Endodermal cell (in vitro differentiated cells): ENCODE measurements at places on chromosomes 2 and 18.

DNA sequence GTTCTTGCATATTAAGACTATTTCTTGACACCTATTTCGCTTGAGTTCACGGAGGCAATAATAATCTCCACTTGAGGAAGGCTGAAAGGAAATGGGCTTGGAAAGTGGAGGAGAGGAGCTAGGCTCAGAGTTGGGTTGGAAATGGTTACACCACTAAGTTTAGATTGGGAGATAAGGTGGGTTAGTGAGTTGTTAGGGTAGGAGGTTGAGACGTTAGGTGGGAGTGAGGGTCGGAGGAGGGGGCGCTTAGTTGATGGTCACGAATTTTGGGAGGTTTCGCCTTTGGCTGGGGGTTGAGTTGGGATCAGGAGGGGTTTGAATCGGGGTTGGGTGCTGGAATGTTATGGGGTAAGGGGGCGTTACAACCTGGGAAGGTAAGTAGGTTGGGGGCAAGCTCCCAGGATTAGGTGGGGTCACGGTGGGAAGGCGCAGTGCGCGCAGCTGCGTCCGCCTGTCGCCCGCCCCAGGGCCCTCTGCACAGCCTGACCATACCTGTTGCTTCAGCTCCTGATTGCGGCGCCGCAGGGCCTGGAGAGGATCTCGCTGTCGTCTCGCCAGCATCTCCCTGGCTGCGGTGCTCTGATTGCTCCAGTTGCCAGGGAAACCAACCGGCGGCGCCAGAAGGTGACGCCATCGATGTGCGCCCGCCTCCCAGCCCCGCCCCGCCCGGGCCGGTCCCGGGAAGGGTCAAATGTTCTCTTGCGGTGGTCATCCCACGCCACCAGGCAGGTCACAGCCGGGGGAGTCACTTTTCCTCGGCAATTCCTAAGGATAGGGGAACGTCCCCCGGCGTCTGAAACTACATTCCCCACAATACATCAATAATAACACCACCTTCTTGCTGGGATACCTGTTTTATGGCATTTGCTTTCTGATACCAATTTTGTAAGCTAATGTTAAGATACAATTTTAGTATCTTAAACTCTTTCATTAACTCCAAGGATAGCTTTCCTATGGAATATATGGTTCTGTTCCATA lies at the start of gene NPHP1:
TSS of gene NPHP1 (minus strand) at position 606 of the 978 bp plus-strand sequence. CDS start at position 561, 45 bp downstream.
- peak; percentile 96 for DNase-seq

DNA sequence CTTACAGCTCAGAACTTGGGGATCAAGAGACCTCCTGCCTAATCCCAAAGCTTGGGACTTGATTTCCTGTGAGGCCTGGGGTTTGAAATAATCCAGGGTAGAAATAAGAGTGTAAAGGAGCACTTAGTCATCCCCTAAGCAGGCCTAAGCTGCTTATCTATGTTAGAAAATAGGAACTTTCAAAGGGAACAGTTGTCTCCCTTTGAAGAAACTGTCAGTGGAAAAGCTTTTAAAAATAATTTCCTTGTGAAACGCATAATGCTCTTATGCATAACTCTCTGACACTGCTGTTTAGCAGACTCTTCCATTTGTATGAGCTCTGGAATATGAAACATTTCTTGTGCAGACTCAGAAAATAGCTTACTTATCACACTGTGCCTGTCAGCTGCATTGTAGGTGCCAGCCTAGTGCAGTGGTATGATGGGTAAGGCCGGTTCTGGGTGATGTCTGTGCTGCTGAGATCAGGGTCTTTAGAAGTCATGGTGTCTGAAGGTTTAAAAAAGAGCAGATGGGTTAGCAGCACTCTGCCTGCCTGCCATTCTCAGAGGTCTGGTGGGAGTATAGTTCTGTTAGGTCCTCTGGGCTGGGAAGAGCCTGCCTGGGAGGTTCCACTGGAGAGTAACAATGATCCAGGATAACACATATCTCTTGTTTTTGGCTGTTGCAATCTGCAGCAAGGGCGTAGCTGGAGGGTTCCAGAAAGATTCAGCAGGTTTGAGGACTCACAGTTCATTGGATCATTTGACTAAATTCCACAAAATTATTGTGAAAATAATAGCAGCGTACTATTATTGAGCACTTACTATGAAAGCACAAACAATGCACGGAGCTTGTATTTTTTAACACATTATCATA lies 283.2 kb upstream of the MEX3C start:
- no peak for DNase-seq

DNA sequence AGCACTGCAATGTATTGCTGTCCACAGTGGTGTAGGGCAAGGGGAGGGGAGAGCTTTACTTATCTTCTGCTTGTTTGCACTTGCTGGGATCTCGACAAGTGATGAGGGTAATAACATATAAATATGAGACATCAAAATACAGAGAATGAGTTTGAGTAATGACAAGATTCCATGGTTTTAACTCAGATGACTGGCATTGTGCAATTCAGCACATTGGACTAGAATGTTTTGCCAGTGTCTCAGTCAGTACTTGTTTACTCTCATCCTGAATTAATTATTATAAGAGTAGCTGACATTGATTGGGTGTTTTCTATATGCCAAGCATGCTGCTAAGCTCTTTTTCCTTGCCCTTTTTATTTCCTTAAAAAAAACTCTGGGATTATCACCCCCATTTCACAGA lies 306.7 kb upstream of the MMADHC start:
- no peak for DNase-seq

GRCh38 chr2:156756516-156756915 lies 320.3 kb downstream of the GPD2 start:
- no peak for DNase-seq

DNA sequence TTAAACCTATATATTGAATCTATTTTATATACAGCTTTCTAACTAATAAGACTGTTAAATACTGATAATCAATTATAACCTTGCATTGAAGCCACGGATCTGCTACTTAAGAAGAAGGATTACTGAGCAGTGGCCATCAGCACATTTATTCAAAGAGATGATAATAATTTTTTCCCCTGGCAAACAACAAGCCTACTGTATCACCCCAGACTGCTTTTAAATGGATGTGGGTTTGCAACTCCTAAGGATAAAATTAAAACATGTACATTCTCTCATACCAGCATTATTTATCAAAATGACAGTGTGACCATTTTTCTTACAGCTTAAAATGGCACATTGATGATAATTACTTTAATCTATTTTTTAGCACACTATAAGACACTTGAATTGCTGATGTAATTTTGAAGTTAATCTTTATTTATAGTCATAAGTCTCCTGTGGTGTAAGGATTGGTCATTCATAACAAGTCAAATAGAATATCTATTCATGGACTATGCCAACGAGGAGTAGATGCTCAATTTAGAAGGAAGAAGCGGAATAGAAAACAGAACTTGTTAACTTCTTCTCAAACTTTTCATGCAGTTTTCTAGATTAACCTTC lies 517.7 kb downstream of the METTL4 start:
- no peak for DNase-seq

- no peak for DNase-seq
Observed at GRCh38 chr2:75241696-75242095, 42.4 kb upstream of the TACR1 start.

DNA sequence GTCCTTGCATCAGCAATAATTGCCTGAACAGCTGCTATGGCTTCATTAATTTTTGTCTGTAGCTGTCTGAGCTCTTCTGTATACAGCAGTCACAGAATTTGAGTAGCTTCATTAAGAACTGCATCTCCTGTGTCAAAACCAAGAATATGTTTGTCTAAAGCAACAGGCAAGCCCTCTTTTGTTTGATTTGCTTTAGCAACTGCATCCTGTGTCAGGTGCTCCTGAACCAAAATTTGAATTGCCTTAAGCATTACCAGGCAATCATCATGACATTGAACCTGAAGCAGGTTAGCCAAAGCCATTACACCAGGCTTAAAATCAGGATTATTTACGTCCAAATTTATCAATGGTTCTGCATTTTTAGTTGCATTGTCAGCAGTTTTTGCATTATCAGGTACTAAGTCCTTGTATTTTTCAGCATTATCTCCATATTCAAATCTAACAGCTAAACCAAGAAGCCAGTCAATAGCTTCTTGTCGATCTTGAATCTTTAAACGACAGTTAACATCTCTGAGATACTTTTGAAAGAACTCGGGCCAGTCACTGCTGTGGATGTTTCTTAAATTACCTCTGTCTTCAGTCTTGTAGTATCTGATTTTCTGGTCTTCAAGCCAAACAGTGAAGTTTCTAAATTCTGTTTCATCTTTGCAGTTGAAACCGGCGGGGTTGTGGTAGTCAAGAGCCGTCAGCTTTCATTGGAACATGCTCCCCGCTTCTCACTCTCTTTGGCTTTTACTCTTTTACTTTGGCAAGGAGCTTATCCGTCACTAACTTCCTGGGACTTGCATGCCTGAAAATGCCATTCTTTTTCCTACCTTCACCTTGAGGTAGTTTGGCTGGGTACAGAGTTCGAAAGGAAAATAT lies 42.2 kb downstream of the MERTK start:
- DNase-seq = no peak

GRCh38 chr2:169664978-169665930 lies 29.0 kb downstream of the CFAP210 start:
- no peak for DNase-seq
